ENCODE measurements at places on chromosomes 5 and 9.
A peak's percentile ranks its signal among the peaks of the same experiment; 100 is the strongest.

- no peak for DNase-seq
Observed at GRCh38 chr9:1954238-1954637, 60.9 kb upstream of the SMARCA2 start.

- DNase-seq, result no peak
Observed at GRCh38 chr5:175166026-175166425, 278.0 kb downstream of the DRD1 start.

DNA sequence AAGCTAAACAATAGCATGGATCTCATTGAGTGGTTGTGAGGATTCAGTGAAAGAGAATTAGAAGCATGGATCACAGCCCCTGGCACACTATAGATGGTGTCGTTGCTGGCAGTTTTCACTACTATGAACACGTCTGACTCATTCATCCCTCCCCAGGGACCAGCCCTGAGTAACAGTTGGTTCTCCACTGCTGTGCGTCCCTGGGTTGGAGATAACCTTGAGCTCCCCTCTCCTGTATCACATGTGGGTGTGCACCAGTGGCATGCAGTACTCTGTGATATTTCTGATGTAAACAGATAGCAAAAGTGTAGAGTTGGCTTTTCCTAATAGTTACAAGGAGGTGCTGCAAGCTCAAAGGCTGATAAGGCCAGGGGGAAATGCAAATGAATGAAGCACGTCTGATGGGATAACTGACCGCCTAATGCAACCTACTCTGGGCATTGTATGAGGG, 8.8 kb upstream of the LCP2 start:
- DNase-seq, result no peak

DNA sequence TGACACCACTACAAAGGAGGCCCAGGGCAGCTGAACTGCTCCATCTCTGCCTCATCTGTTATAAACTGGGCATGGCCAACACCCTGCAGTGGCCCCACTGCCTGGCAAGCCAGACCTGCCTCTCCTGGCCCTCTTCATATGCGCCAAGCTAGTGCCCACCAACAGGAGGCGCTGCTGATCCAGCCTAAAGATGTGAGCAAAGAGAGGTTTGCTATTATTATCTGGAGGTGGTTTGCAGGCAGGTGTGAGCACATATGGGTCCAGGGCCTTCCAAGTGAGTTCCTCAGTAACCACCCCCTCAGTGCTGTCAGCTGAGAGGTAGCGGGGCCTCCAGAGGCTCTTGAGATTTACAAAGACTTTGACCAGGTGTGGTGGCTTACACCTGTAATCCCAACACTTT, 232.2 kb downstream of the SYK start:
- DNase-seq, result peak; percentile 58

GRCh38 chr9:78393340-78393739, 96.4 kb downstream of the PSAT1 start:
- no peak for DNase-seq

- DNase-seq, result no peak
Observed at GRCh38 chr9:107868186-107868585, 378.6 kb upstream of the KLF4 start.

GRCh38 chr9:131310833-131311554, 21.5 kb downstream of the PLPP7 start:
- DNase-seq, result peak; percentile 77

DNA sequence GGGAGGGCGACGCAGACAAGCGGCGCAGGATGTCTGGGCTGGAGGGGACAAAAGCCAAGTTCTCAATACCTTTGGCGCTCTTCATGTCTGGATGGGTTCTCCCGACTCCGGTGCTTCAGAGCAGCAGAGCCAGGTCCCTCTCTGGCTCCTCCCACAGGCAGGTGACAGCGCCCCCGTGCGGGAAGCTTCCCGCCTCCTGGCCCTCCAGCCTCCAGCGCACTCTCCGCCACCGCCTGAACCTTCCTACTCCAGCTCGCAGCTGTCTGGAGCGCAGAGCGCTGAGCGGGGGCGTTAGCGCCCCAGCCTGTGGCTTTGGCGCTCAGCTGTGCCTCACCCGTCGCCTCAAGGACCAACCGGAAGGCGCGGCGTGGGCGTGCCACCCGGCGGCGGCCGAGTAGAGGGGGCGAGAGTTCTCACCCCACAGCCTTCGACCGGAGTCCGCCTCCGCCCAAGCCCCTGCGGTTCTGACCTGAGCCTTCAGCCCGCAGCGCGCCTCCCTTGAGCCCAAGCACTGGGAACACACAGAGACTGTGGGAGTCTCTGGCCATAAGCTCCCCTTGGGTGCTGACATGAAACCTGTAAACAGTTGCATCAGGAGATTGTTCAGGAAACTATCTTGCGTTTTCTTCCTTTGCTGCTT, at the start of gene SLCO4C1:
TSS of gene SLCO4C1 (minus strand) at position 107 of the 640 bp plus-strand sequence. CDS start at position 85, 22 bp downstream.
- peak; percentile 45 for DNase-seq

- DNase-seq, result no peak
Observed at GRCh38 chr5:143585970-143586369, 182.5 kb upstream of the NR3C1 start.

Data from central memory CD8-positive, alpha-beta T cell (primary cell).